ENCODE measurements at places on chromosomes 1 and 21.

- DNase-seq: no peak
These were observed 308.0 kb downstream of the MATN1 start for GRCh38 chr1:30415171-30415940.

GRCh38 chr1:182917378-182917777 is 35.6 kb downstream of the SHCBP1L start:
- DNase-seq: no peak

DNA sequence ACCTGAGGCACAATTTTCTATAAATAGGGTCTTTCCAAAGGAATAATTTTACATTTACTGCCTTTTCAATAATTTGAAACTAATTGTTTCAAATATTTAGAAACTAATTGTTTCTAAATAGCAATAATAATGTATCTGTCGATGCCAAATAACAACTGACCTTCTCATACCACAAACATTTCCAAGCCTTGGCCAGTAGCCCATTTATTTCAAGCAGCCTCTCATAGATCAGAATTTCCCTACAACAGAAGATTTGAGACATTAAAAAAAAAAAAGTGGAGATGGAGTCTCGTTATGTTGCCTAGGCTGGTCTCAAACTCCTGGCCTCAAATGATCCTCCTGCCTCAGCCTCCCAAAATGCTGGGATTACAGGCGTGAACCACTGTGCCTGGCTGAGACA is 2.1 kb upstream of the GFI1 start:
- DNase-seq: no peak

- DNase-seq: no peak
These were observed 28.9 kb upstream of the VAV3 start for GRCh38 chr1:107993920-107994319.

GRCh38 chr1:19525607-19526545 is 40.5 kb upstream of the CAPZB start:
- DNase-seq: no peak

GRCh38 chr1:98963064-98963758 is 41.5 kb downstream of the PLPPR5 start:
- no peak for DNase-seq

DNA sequence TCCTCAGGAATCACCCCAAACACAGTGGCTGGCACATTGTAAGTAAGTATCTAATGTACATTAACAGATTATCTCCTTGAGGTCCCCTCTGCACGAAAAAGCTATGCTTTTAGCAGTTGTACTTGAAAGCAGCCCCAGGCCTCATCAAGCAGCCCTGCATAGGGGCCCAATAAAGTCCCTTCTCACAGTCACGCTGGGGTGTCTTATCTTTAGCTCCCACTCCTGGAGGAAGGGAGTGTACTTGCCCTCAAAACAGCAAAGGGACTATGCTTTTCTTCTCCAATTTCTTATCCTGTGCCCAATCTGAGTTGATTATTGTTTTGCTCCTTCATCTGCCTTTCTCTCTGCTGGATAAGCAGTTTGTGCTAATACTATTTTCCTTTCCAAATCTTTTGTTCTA is 168.8 kb upstream of the PLXNA2 start:
- DNase-seq: no peak

DNA sequence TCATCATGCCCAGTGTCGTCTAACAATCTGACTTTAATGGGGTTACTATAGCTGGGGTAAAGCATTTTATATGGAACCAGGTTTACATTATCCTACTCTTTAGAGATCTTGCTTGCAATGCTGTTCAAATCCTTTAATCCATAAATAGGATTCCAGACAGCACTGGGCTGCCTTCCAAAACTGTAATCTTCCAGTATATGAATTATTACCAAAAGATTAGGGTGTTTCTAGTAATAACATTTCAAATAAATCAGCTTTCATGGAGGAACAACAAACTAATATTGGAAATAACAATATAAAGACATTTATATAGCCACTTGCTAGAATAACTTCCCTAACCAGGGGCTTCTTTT is 88.6 kb upstream of the PLXNA2 start:
- DNase-seq: no peak

DNA sequence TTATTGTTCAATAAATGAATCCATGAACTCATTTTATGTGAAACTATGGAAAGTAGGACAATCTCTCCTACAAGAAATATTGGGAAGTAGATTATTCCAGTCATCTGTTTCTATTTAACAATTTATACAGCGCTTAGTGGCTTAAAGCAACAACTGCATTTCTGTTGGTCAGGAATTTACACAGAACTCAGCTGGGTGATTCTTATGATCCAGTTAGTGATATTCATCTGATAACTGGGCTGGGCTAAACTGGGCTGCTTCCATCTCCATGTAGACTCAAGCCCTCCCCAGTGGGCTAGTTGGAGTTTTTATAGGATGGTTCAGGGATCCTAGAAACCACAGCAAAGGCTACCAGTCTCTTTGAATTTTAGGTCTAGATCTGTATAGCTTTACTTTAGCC is 497.9 kb upstream of the NEGR1 start:
- no peak for DNase-seq

DNA sequence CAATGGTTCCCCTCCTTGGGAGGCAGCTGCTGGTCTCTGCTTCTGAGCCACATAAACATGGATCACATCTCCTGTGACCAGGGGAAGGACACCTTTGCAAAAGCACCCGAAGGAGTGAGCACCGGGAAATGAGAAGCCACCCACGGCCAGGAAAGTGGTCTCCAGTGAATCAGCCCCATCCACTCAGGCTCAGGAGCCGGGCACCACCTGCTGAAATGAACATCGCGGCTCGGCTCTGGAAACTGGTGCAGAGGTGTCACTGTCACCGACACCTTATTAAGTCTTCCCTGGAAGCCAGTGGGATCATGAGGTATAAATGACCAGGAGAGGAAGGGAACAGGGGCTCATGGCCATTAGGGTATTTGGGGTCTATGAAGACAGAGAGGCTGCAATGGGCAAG is 207.2 kb upstream of the C1orf174 start:
- no peak for DNase-seq

DNA sequence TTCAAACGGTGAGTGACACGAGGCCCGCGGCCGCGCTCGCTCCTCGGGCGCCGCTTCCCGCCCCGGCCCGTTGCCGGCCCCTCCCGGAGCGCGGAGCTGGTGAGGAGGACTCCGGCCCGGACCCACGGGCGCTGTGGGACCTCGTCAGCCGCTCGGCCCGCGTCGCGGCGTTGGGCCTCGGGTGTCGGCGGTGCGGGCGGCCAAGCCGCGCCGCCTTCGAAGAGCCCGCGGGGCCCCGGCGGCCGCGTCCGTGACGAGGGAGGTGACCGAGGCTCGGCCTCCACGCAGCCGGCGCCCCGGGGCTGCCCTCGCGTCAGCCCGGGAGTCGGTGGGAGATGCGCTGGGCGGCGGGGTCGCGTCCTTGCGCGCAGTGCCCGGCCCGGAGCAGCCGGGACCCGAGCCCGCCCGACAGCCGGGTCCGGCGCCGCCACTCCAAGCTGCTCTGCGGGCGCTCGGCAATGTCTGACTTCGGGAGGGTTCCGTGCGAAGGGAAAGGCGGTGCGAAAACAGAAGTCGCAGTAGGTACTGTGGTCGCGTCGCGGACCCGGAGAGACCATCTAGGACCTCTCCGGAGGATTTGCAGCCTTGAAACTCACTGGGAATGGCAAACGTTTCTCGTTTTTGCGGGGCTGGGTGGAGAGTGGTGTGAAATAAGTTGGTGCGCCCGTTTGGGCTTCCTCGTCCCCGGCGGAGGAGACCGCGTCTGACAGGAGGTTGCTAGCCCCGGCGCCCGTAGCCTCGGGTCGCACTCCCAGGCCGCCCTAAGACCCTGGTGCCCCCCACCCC is 829 bp downstream of the SPEN start:
- no peak for DNase-seq

DNA sequence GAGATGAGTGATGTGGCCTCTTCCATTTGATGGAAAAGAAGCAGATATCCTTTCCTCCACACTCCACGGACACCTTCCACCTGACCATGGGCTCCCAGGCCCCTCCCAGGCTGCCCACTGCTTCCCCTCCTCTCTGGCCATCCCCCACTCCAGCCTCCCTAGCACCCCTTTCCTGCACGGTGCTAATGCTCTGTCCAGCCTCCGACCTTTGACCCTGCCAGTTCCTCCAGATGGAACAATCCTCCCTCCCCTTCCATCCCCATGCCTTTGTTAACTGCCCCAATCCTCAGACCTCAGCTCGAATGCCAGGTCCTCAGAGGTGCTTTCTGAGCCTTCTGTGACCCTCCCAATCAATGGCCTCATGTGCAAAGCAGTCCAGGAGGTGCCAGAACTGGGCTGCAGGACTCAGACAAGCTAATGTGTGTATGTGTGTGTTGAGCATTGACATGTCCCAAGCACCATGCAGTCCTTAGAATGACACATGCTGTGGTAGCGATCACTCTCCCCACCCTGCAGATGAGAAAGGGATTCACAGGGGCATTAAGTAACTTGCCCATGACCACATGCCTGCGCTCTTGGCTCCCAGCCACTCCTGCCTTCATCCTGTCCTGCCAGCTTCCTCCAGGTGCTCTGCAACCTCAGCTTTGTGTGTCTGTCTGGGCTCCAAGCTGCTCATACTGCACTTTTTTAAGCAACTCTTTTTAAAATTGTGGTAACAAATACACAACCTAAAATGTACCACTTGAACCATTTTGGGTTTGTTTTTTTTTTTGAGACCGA is 63.5 kb upstream of the EDN2 start:
- no peak for DNase-seq

GRCh38 chr1:49842596-49842995 is 181.2 kb downstream of the AGBL4 start:
- DNase-seq: no peak

DNA sequence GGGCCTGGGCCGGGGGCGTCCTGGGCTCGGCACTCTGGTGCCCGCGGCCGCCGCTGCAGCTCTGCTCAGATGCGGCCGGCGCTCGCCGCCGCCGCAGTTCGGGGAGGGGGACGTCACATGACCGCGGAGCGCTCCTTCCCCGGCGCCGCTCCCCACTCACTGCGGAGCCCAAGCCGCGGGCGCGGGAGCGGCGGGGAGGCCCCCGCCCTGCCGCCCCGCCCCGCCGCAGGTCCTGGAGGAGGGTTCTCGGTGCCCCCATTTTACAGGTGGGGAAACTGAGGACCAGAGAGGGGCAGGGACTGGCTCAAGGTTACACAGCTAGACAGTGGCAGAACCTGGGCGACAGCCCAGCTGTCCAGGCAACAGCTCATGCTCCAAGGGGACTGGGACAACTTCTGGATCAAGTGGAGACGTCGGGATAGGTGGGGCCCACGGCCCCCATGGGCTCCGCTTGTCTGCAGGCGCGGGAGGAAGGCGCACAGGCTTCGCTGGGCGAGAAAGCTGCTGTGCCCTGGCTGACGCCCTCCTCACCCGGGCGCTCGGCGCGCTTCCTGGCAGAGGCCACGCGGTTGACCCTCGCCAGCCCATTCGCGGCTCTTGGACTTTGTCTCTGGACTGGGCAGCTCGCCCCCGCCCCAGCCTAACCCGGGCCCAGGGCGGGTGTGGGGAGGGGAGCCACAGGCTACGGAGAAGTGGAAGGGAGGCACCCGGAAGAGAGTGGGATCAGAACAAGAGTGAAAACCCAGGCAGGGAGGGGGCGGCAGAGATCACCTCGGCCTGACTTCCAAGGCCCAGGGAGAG is at the start of gene RAP1GAP:
Gene RAP1GAP (minus strand): TSS at position 100 of the 801 bp plus-strand sequence. CDS start 49,325 bp downstream, outside the sequence.
- DNase-seq: no peak

GRCh38 chr1:199743227-199743626 is 284.3 kb upstream of the NR5A2 start:
- no peak for DNase-seq

All from stimulated activated CD4-positive, alpha-beta T cell treated with anti-CD3 and anti-CD28 coated beads, TNF-alpha, amount 100 ng/mL, for 1 hour (primary cell).